ENCODE measurements at places on chromosomes 13 and 19.

GRCh38 chr13:95698047-95698749 is 21.3 kb downstream of the DNAJC3 start:
- peak; percentile 40 for DNase-seq

GRCh38 chr13:23059173-23059572 is 121.6 kb upstream of the SGCG start:
- no peak for DNase-seq

GRCh38 chr13:63085851-63086250 is 1670.2 kb upstream of the PCDH20 start:
- no peak for DNase-seq

- no peak for DNase-seq
Observed at GRCh38 chr19:18017275-18018083, 9.5 kb downstream of the ARRDC2 start.

GRCh38 chr13:106696719-106697118 is 128.8 kb upstream of the ARGLU1 start:
- no peak for DNase-seq

GRCh38 chr13:92821324-92821723 is 405.3 kb upstream of the GPC6 start:
- DNase-seq: no peak

DNA sequence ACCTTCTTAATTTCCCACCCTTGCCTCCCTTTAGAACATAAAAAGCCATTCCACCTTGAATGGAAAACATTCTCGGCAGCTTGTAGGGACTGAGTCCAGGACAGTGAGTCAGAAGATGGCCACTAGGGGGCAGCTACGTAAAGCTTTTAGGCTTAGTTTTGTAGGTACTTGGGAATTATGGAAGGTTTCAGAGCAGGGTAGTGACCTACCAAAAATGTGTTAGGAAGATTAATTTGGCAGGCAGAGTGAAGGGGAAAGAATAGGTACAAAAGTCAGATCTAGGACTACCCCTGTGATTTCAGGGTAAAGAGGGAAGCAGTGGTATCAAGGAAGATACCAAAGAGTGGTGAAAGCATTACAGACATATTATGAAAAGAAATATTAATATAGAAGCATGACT is 198.4 kb downstream of the NDFIP2 start:
- DNase-seq: peak; percentile 81

GRCh38 chr13:64546371-64546770 is 2683.8 kb downstream of the PCDH9 start:
- peak; percentile 51 for DNase-seq

GRCh38 chr13:111116856-111117255 is 1.7 kb downstream of the ARHGEF7 start:
- peak; percentile 68 for DNase-seq

- no peak for DNase-seq
Observed at GRCh38 chr13:26602783-26603182, 45.3 kb downstream of the WASF3 start.

GRCh38 chr13:21371011-21371410 is 88.1 kb downstream of the ZDHHC20 start:
- peak; percentile 4 for DNase-seq

GRCh38 chr13:28854657-28855056 is 34.5 kb downstream of the MTUS2 start:
- DNase-seq: no peak

GRCh38 chr13:25687471-25688225 is 315.9 kb downstream of the ATP8A2 start:
- DNase-seq: no peak

DNA sequence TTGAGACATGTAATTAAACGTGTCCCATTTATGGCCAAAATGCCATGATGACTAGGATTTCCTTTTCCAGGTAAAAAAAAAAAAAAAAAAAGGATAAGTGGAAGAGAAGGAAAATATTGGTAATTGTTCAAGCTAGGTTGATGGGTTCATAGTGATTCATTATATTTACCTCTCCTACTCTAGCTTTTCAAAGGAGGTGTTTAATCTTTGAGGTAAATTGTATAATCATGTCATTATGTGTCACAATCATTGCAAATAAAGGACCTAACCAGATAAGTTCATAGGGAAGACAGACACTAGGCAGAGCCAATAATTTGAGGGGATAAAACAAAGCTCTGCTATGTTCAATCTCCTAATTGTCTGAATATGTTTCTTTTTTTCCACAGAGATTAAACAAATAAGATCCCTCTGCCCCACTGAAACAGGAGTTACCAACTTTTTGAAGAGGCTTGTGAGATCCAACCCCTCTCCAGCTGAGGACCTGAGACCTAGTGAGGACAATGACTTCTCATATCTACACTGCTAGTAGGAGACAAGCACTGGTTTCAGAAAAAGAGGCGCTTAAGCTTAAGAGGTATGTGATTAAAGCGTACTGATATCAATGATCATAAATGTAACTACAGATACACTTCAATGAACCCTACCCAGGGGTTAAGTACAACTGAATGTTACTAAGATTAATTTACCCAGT is 61.4 kb downstream of the USP12 start:
- no peak for DNase-seq

DNA sequence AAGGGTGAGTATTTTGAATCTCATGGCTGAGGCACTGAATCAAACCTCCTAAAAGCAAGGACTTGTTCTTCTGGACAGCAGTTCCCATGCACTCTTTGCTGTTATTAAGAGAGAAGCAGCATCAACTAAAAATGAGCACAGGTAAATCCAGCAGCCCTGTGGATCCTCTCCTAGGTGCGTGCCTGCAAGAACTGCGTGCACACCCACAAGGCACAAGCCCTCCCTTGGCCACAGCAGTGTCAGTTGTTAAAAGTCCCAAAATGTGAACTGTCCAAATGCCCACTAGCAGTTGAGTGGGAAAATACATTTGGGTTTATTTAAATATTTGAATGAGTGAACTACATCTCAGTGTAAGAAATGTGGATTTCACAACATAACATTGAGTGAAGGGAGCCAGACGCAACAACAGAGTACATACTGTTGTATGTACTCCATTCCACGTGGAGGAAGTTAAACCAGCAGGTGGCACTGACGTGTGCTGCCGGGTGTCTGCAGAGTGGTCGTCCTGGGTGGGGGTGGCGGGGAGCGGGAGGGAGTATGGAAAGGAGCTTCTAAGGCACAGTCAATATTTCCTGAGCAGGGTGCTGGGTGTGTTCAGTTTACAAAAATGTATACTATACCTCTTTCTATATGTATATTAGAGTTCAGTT is 266.4 kb downstream of the NALCN start:
- DNase-seq: peak; percentile 50

DNA sequence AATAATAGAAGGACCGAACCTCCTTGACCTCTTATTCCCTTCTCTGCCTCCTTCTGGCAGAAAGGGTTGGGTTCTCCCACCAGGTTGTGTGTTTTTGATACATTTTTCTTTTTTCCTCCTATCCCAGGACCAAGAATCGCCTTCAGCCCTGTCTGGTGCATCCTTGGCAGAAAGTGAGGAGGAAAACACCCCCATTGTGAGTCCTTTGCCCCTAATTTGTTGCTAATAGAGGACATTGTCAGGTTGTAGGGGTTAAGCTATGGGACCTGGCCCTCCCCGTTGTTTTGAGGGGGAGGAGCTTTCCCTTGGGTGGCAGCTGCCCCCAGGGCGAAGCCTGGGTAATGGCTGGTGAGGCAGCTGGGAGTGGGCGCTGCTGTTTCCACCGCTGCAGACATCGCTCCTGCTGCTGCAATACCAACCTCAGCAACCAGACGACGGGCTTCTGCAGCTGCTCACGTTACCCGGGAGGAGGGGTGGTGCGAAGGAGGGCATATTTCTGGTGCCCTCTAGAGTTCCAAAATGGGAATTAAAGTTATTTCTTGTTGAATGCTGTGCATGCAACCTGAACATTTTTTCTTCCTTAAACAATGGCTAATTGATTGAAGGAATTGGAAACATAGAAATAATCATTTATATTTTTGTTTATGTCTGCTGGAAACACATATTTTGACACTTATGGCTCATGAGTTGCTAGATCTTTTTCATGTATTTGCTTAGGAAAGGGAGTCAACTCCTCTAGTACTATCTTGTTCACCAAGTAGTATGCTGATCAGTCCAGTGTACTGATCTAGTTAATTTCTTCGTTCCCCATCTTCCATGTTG is 1.5 kb downstream of the ZMYM2 start:
- peak; percentile 97 for DNase-seq

- DNase-seq: no peak
Observed at GRCh38 chr19:35117799-35118198, 2.2 kb downstream of the FXYD3 start.

- DNase-seq: no peak
Observed at GRCh38 chr13:106326751-106327150, 208.7 kb downstream of the EFNB2 start.

DNA sequence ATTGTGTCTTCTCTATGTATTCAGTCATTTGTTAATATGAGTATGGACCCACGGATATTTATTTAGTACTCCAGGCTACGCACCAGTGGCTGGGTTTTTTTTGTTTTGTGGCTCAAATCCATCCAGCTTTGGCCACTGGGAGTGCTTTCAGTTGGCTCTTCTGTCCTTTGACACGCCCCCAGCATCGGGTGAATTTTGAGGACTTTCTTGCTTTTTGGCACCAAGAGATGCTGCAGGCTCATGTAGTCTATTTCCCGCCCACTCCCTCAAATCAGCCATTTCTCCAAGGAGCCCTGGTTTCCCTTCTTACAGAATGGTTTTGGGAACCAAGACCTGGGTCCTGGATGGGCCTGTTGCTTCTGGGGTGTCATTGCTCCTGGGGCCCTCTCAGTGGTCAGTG is 55.8 kb downstream of the SMARCA4 start:
- no peak for DNase-seq

All from GM23248 (cell line).